ENCODE measurements at places on chromosomes 16 and 17. TPM values are rescaled to one million over a fixed set of nuclear protein-coding genes. Genes with fewer than 3 reads are reported as not detected.

The CACNG3 gene
- not detected for total RNA-seq

DNA sequence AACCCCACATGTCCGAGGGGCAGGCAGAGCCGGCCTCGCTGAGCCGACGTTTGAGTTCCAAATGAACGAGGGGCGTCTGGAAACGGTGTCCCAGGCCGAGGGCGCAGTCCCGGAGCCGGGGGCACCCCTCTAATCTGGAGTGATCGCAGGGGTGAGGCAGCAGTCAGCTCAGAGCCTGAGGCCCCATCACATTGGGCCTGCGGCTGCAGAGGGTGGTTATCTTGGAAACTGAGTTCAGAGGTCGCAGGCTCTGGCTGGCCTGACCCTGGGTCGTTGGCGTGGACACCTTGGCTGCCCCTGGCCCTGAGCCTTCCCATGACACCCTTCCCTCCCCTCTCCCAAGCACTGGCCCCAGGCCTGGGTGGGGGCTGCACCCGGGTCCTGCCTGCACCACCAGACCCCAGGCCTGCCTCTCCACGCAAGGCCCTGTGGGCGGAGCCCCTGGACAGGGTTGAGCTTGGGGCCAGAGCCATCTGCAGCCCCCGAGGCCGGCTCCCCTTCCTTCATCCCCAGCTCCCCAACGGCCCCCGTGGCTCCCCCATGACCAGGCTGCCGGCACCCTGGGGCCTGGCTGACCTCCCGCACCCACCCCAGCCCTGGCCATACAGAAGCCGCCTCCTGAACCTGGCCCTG is 45.6 kb downstream of the ZFPM1 start:
- DNase-seq: no peak

- no peak for DNase-seq
These were observed 167.7 kb downstream of the COPRS start for GRCh38 chr17:31691251-31691905.

DNA sequence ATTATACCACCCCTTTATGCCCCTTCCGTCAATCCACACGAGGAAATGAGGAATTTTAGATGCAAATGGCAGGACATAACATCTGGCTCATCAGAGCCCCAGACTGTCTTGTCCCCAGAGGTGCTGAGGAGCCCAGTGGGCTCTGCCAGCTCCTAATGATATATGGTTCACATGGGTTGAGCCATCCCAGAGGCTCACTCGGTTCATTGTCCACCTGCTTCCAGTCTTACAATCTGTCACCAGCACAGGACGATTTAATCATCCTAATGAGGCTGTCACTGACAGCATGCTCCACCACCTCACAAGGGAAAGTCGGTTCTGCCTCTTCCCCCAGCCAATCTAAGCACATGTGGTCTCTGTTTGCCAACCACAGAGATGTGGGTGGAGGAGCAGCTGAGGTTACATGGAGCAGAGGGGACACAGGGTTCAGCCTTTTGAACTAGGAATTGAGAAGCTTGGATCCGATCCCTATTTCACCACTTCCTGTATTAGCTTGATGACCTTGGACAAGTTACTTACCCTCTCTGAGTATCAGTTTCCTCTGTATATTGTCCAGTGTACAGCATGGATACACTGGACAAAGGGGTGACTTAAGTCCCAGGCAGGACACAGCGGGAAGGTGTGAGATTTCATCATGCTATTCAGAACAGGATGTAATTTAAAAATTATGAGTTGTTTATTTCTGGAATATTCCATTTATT is 27.0 kb upstream of the DHX8 start:
- DNase-seq: no peak

GRCh38 chr17:43992641-43993040 is 11.8 kb upstream of the NAGS start:
- no peak for DNase-seq

DNA sequence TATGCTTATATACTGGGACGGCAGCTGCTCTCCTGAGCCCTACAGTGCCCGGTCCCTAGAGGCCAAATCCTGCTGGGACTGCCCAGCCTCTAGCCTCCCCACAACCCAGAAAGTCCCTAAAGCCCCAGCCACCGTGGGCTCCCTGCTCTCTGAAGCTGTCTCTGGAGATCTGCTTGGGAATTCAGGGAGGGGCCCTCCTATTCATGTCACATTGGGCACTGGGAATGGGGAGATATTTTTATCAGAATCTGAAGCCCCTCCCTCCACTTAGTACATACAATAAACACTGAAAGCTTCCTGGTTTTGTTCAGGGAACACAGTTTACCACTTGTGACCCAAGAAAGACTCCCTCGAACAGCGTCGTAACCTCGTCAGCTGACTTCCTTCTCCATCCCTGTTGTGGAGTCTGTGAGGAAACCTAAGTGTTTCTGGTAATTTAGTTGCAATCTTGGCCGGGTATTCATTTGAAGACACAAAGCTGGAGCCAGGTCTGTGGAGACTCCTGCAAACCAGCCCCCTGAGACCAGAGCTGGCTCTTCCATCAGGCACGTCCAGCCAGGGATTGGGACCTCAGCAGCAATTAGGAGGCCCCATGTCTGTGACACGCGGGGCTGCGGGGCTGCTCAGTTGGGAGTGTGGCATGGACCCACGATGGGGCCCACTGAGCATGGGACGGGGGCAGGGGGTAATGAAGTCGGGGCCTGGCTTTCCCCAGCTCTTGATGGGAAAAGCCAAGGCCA is 38.5 kb downstream of the PGS1 start:
- DNase-seq: no peak
